NCI-H2081 treated with DMSO at 0.1 percent for 48 hours (cell line): ENCODE measurements at places on chromosomes 13 and 19.

- no peak for DNase-seq
Measured at GRCh38 chr19:4660181-4660791, 9.9 kb downstream of the MYDGF start.

DNA sequence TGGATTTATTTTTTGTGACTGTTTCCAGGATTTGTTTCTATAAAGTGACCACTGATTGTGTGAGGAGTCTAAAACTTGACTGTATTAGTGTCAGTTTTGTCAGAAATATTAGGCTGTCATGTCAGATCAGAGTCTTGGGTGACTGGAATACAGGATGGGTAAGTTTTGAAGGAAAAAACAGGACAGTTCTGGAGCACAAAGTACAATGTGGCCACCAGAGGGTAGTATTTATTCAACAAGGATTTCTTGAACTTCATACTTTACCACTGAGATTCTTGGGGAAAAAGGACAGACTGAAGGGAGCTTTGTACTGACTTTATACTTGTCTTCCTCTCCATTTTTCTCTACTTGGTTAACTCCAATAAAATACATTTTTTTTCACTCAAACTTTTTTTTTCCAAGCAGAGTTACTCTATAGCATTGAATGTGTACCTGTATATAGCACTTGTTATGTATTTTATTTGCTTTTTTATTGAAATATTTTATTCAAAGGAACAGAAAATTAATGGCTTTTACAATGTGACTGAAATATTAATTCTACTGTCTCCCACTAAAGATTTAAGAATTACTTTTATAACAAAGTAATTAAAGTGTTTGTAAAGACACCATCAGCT lies 51.1 kb downstream of the LMO7 start:
- no peak for DNase-seq

DNA sequence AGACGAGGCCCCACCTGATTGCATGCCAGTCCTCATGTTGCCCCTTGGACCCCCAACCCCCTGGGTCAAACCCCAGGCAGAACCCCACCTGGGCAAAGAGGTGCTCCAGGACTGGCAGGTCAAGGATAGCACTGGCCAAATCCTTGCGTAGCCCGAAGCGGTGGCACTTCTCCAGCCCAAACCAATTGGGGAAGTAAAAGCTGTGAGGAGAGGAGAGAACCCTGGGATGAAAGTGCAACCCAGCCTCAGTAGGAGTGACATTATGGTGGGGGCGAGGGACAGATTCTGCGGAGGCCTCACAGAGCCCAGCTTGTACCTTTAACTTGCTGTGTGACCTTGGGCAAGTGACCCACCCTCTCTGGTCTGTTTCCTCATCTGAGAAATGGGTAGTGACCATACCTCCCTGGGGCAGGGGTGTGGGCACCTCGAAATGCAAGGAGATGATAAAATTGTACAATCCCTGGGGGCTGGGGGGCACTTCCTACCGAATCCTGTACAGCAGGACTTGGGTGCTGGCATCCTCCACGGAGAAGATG lies 4.4 kb downstream of the JAK3 start:
- DNase-seq: no peak

DNA sequence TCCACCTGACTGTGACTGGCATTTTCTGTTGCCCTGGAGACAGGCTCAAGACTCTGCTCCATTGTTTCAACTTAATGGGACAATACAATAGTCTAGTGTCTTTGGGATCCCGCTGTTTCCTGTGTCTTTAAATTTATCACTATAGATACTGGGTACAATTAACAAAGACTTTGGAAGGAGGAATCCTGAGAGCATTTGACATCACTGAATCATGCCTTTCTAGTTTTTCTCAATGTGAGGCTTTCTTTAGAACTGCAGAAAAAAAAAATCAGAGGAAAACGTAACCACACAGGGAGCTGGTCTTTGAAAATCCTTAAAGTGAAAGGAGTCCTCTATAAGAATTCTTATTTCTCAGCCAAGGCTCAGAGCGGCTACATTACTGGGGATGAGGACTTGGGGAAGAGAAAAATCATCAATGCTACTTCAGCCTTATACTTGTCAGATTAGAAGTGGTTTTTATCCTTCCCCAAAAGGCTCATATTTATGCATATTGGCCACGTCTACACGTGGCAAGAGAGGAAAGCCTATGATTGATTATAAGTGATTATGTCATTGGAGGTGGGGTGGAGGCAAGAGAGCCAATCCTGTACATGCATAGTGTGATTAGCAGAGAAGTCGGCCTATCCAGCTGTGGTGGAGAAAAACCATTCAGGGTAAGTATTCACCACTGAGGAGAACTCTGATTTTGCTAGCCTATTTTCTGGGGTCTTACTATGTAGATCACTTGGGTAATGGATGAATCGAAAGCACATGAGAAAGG lies 34.4 kb upstream of the UBL3 start:
- no peak for DNase-seq
